ENCODE measurements at places on chromosomes 4 and X.
A peak's percentile ranks its signal among the peaks of the same experiment; 100 is the strongest.

GRCh38 chrX:129077424-129078170 is 445.7 kb downstream of the SMARCA1 start:
- no peak for DNase-seq

- DNase-seq: no peak
These were observed 85.7 kb upstream of the MTM1 start for GRCh38 chrX:150482537-150483206.

DNA sequence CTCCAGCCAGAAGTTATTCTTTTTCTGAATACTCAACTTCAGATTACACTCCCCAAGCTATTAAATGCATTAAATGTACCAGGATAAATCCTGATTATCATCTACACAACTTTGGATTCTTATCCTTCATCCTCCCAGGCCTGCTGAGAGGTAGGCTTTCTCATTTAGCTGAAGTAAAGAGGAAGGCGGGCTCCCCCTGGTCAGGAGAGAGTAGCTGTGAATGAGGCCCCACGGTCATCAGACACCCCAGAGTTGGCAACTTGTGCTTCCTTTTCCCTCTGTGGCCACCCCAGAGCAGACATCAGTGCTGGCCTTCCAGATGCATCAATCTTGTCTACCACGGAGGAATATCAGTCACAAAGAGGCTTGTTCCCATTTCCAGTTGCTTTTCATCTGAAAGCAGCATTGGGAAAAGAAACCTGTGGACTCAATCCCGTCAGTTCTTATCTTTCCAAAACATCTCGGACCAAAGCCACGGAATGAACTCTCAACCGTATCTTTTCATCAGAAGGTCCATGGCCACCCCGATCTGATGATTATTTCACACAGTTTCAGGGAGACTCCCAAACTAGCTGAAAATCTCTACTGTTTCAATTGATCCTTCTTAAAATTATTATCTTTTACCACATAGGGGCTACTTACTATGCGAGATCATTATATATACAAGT is 79.2 kb downstream of the FBXO8 start:
- no peak for DNase-seq

- peak; percentile 61 for DNase-seq
These were observed 773 bp downstream of the PRMT9 start for GRCh38 chr4:147683188-147683591.

- DNase-seq: no peak
These were observed 75.6 kb downstream of the BMP3 start for GRCh38 chr4:81106150-81106549.

Data from activated CD8-positive, alpha-beta memory T cell treated with anti-CD3 and anti-CD28 coated beads for 24 hours (primary cell).